Bronchus fibroblast of lung (primary cell): ENCODE measurements at places on chromosomes 2 and 18. TPM values are rescaled to one million over a fixed set of nuclear protein-coding genes. Genes with fewer than 3 reads are reported as not detected.

Gene HJURP
- total RNA-seq: 39.4 and 40.5 TPM in 2 replicates

Gene CHRND
- total RNA-seq: not detected in 2 replicates

Gene EFEMP1
- total RNA-seq: 216 and 229 TPM in 2 replicates

Gene PXDN
- total RNA-seq: 153 and 161 TPM in 2 replicates

Gene ASB18
- total RNA-seq: not detected in 2 replicates

Gene FAM110C
- not detected in 2 replicates for total RNA-seq

Gene REG3A
- total RNA-seq: not detected in 2 replicates

Gene PAX8
- total RNA-seq: 0.17 and 0.45 TPM in 2 replicates

Gene DIPK1C
- total RNA-seq: not detected in 2 replicates

Gene ADAM23
- total RNA-seq: 3.4 and 5.5 TPM in 2 replicates

Gene ARHGEF4
- total RNA-seq: 1.6 and 2.7 TPM in 2 replicates

Gene ZSWIM2
- total RNA-seq: under 0.01 TPM in 1 of 2 replicates, not detected in the other

Gene APCDD1
- 2.2 and 3.5 TPM in 2 replicates for total RNA-seq

Gene CTAGE1
- not detected in 2 replicates for total RNA-seq

Gene SERPINB4
- total RNA-seq: not detected in 2 replicates

Gene ALKAL2
- not detected in 2 replicates for total RNA-seq

Gene LONRF2
- under 0.01 TPM in 2 replicates for total RNA-seq

Gene CCBE1
- 52.3 and 55.1 TPM in 2 replicates for total RNA-seq

Gene PLEKHB2
- total RNA-seq: 46.2 and 54.5 TPM in 2 replicates

Gene ARMC9
- 12.3 and 13.5 TPM in 2 replicates for total RNA-seq

Gene FTCDNL1
- total RNA-seq: 0.30 and 1.2 TPM in 2 replicates

Gene DOK1
- 20.1 and 23.0 TPM in 2 replicates for total RNA-seq

Gene NEUROD1
- not detected in 2 replicates for total RNA-seq

Gene MEP1B
- not detected in 2 replicates for total RNA-seq

Gene COL3A1
- 583 and 652 TPM in 2 replicates for total RNA-seq

Gene DNER
- total RNA-seq: 3.0 and 3.4 TPM in 2 replicates

Gene SERPINB12
- total RNA-seq: not detected in 2 replicates

Gene POMC
- total RNA-seq: 3.1 and 4.0 TPM in 2 replicates

Gene DLX2
- 0.15 TPM in 1 of 2 replicates, not detected in the other for total RNA-seq

Gene SMIM21
- total RNA-seq: not detected in 2 replicates

Gene SOX11
- total RNA-seq: 7.1 and 7.4 TPM in 2 replicates

Gene FBLN7
- 1.0 and 2.0 TPM in 2 replicates for total RNA-seq

Gene SCTR
- not detected in 2 replicates for total RNA-seq

Gene FSIP2
- total RNA-seq: under 0.01 and 0.15 TPM in 2 replicates
